ENCODE measurements at places on chromosomes 4 and X.
A peak's percentile ranks its signal among the peaks of the same experiment; 100 is the strongest.

DNA sequence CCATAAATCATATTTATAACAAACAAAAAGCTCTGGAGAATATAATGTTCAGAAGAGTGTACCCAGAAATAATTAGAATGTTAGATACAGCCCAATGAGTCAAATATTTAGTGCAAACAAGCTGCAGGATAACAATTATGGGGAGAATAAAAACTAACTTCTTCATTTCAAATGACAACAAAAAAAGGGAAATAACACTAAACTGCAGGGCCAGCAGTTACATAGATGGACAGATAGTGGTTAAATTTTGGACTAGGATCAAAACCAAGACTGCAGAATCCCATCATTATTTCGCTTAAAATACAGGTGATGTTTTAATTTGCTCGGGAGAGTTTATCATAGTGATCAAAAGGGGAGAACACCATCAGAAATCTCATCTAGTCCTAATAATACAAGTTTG lies 617 bp upstream of the GPR34 start:
- no peak for DNase-seq

DNA sequence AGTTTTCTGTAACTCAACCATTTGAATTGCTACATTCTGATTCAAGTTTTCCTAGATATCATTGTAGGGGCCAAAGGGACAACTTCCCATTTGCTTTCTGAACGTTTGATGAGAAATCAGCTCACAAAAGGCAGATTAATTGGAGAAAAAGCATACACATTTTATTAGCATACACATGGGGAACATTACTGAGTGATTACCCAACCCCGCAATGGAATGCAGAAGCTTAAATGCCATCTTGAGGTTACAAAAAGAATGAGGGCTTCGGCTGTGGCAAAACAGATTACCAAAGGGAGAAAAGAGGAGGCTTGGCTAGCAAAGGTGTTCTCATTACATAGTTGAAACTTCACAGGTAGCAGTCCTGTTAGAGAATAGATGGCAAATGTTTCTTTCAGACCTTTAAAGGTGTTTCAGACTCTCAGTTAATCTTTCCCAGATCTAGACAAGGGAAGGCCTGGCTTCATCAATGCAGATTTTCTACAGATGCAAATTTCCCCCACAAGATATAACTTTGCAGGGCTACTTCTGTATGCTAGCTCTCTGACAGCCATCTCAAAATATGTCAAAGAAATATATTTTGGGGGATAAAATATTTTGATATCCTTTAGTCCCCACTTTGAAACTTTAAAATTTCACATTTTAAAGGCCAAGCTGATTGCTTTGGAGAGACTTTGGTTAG lies 26.5 kb upstream of the HERC6 start:
- no peak for DNase-seq

DNA sequence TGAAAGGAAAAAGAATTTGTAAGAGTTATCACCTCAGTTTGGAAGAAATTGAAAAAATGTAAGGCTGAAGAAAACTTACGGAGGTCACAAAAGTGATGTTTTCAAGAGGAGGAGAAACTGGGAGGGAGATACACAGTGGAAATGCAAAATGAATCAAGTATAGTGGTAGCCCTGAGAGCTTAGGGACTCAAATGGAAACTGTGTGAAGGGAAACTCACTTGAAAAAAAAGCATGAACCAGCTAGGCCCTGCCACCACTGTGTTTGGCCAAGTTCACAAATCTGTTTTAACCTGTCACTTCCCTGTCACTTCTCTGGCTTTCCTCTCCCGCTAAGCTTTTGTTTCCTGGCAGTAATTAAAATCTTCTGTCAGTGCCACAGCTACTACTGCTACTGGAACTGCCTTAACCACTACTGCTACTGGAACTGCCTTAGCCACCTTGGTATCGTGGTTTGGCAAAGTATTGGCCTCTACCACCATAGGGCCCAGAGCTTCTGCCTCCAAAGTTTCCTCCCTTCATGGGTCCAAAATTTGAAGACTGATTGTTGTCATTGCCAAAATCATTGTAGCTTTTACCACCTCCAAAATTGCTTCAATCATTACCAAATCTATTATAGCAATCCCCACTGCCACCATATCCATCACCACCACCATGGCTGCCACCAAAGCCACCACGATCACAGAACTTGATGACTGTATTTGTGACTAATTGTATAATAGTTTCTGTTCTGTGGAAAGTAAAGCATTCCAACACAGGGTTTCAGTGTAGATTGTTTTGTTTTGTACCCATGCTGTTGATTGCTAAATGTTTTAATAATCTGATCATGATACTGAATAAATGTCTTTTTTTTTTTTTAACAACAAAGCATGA lies 41.5 kb downstream of the SMARCA5 start:
- DNase-seq: peak; percentile 37

- DNase-seq: no peak
Measured at GRCh38 chr4:113050371-113050755, 910 bp downstream of the ANK2 start.

DNA sequence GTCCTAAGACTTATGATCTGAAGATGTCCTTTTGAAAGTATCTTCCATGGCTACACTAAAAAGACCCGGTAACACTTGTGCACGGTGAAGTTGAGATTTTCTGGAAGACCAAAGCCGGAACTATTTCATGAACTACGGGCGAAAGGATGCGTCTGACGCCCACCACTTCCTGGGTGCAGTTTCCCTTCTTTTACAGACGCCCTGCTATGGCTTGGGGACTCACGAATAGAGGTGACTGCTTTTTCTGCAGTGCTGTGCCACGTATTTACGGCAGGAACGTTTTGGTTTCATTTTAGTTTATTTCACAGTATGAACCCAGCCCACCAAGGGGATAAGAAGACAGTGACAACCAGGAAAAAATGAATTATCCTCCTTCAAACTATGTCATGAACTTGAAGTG lies 180.4 kb downstream of the AFAP1 start:
- DNase-seq: peak; percentile 72

Measured in activated T-cell treated with anti-CD3 and anti-CD28 coated beads, Interleukin-2, amount 50 U/mL, for 48 hours (primary cell).